Diencephalon (tissue), 1 donor: ENCODE measurements at places on chromosomes 1 and 21. TPM values are rescaled to one million over a fixed set of nuclear protein-coding genes. Genes with fewer than 3 reads are reported as not detected.

PGBD5 gene
- 12.2 TPM for total RNA-seq

HOOK1 gene
- 19.6 TPM for total RNA-seq

RGS8 gene
- total RNA-seq, result 135 TPM

CRP gene
- not detected for total RNA-seq

SGIP1 gene
- total RNA-seq, result 79.6 TPM

TRNAU1AP gene
- 33.9 TPM for total RNA-seq

COL16A1 gene
- 12.9 TPM for total RNA-seq

NBPF4 gene
- 0.46 TPM for total RNA-seq

C1orf115 gene
- 9.7 TPM for total RNA-seq

PAQR7 gene
- 13.8 TPM for total RNA-seq

FAM167B gene
- total RNA-seq, result 0.46 TPM

OVAAL gene
- not detected for total RNA-seq

NKAIN1 gene
- total RNA-seq, result 29.5 TPM

TRABD2B gene
- under 0.01 TPM for total RNA-seq

PPFIA4 gene
- 32.8 TPM for total RNA-seq

RNU1-2 gene
- under 0.01 TPM for total RNA-seq

C1orf210 gene
- not detected for total RNA-seq

SV2A gene
- 183 TPM for total RNA-seq

CHIA gene
- not detected for total RNA-seq

MATN1 gene
- 0.46 TPM for total RNA-seq

TNFRSF14 gene
- 2.8 TPM for total RNA-seq

WNT3A gene
- not detected for total RNA-seq
